ENCODE measurements at places on chromosomes 1 and 21.

- DNase-seq: peak; percentile 18
Measured at GRCh38 chr1:202112859-202113689, 9.6 kb upstream of the GPR37L1 start.

DNA sequence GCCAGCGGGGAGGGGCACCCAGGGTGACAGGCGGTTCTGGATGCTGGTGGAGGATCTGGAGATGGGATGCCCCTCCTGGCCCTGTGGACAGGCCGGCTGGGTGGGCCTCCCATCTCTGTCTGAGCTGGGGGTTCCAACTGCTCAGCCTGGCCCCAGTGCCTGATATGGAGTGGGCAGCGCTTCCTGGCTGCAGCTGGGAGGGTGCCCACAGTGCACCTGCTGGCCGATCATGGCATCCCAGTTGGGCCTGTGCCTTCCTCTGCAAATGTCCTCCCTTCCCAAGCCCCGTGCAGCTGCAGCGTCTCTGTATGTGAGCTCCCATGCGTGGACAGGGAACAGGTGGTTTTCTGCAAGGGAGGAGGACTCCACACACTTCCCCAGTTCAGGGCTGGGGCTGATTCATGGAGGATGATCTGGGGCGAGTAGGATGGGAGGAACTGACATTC is 2.1 kb downstream of the PFKL start:
- DNase-seq: no peak

GRCh38 chr1:203076031-203076511 is 9.7 kb downstream of the MYOG start:
- DNase-seq: peak; percentile 69

GRCh38 chr1:18079941-18080735 is 27.5 kb upstream of the IGSF21 start:
- DNase-seq: no peak

- no peak for DNase-seq
Measured at GRCh38 chr1:239221656-239222055, 164.7 kb upstream of the CHRM3 start.

DNA sequence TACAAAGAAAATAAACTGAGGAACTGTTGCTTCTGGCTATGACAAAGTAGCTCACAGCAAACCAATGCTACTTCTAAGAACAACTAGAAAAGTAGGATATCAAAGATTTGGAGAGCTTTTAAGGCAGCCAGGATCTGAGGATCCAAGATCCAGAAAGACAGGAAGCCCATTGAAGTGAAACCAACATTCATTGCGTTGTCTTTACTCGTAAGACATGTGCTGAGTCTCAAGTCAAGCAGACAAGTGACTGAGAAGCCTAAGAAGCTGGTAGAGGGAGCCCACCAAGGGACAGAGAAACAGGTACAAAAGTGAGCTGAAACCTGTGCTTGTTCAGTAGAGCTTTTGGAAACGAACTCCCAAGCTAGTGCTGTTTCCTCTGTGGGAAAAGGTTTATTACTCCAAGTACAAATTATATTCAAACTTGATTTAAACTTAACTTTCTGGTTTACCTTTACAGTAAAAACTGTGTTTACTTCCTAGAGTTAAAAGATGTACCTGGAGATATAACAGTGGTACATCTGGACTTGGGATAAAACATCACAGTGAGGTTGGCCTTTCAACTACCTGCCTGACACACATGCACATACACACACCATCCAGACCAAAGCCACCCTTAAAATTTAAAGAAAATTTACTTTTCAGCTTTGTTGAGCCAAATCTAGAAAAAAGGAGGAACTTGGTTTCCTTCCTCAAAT is 41.2 kb downstream of the NME7 start:
- no peak for DNase-seq

DNA sequence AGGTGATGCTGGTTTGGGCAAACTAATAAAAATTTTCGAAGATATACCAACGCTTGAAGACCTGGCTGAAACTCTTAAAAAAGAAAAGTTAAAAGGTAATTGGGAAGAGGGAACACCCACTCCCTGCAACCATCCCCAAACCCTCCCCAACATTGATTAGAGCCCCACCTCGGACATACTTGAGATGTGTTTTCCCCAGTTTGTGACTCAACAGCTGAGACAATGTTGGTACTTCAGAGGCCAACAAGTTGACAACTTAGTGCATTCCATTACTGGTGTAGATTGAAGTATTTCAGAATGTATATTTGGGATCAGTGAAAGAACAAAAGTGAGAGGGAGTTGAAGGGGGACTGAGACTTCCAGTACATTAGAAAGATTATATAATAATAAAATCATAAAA is 5.1 kb downstream of the IFI16 start:
- DNase-seq: no peak

DNA sequence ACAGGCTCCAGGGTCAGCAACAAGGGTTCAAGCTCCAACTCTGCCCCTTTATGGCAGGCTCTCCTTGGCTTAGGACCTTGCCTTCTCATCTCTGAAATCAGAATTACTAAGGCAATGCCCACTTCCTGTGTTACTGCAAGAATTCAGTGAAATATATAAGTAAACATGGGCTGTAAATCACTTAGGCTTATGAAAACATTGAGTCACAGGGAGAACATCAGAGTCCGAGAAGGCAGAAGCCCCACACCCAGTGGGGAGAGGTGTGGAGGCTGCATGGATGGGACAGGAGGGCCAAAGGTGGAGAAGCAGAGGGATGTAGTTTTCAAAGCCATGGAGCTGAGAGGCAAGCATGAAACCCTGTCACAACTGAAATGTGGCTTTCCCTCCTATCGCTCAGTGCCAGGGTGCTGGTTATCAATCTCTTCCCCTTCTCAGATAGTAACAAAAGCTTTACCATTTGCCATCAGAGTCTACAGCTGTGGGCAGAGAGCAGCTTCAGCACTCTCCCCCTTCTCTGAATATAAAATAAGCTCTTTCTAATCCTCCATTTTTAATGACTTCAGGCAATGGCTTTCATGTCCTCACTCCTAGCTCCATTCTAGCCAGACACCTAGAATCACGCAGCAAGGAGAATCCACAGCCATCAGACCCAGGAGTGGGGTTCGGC is 3.4 kb downstream of the RGS8 start:
- no peak for DNase-seq

GRCh38 chr1:199010492-199010891 is 371.7 kb downstream of the PTPRC start:
- DNase-seq: no peak

- no peak for DNase-seq
Measured at GRCh38 chr1:91124290-91124985, 102.6 kb upstream of the ZNF644 start.

DNA sequence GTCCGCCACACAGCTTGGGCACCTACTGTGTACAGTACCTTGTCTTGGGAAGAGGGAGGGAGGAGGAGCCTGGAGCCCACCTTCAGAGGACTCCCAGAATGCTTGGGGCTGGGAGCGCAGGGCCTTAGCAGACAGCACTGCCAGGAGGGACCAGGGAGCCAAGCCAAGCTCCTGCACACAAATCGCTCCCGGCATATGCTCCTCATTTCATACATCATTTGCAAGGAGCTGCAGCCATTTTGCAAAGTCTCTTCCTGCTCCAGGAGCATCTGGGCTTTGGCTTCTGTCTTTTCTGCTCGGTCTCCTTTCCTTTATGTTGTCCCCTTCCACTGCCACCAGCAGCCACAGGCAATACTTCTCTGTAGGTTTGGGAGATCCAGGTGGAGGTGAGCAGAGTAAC is 175.2 kb upstream of the ZC3H12A start:
- no peak for DNase-seq

- DNase-seq: peak; percentile 47
Measured at GRCh38 chr1:37995751-37996345, 6.0 kb upstream of the SF3A3 start.

GRCh38 chr1:243287123-243287460 is 31.3 kb downstream of the SDCCAG8 start:
- no peak for DNase-seq

DNA sequence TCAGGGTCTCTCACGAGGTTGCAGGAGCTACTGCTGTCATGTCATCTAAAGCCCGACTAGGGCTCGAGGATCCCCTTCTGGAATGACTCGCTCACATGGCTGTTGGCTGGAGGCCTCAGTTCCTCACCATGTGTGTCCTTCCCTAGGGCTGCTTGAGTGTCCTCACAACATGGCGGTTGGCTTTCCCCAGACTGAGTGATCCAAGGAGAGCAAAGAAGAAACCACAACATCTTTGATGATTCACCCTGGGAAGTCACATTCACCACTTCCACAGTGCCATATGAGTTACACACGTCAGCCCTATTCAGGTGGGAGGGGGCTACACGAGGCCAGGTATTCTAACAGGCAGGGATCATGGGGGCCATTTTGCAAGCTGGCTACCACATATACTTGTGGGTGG is 64.9 kb downstream of the FHAD1 start:
- no peak for DNase-seq

DNA sequence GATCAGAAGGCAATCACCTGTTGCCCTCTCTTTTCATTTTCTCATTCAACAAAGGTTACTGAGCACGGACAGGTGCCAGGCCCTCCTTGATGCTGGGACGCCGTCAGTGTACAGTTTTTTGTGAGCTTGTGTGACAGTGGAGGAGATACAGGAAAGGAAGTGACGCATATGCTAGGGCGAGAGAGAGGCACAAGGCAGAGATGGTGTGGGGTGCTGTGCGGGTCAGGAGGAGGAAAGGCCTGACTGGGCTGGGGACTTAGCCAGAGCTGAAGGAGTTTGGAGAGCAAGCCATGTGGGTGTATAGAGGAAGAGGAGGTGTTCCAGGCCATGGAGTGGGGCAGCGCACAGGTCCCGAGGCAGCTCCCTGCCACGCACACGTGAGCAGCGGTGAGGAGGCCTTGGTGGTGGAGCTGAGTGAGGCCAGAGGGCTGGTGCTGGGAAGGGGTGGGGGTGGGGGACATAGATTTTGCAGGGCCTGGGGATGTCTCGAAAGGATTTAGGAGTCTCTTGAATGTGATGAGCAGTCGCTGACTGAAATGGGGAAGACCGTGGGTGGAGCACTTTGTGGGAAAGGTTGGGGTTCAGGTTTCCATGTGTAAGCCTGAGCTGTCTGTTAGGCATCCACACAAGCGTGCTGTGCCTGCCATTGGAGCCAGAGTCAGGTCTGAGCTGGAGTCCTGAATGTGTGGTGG is 46.0 kb downstream of the TRAPPC10 start:
- no peak for DNase-seq

GRCh38 chr1:165639821-165640623 is 9.0 kb downstream of the MGST3 start:
- no peak for DNase-seq

DNA sequence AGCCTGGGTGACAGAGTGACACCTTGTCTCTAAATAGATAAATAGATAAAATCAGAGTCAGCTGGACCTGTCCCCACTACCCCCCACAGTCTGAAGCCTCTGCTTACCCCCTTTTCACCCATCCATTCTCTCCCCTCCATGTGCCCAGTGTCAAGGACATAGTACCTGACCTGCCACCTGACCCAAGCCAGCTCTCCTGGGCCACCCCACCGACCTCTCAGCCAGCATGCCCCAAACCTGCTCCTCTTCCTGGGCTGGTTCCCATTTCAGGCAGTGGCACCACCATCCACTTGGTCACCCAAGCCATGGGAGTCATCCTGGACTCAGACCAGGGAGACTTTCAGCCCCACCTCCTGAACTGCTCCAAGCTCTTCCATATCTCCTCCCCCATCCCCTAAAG is 28.2 kb downstream of the CITED4 start:
- DNase-seq: no peak

DNA sequence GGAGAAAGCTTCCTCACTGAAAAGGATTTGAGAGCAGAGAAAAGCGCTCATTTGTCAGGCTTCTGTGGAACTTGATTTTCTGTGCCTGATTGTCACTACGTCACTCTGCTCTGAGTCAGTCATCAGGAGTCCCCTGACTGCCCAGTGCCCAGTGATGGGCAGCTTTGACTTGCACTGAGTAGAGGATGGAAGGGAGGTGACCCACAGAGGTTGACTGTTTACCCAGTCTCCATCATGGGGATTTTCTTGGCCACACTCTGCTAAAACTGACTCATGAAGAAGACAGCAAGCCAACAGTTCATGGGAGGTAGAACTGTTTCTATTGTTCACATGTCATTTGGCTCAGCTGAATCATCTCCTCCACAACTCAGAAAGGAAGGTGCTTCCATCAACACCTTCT is 82.1 kb upstream of the DUSP10 start:
- no peak for DNase-seq

DNA sequence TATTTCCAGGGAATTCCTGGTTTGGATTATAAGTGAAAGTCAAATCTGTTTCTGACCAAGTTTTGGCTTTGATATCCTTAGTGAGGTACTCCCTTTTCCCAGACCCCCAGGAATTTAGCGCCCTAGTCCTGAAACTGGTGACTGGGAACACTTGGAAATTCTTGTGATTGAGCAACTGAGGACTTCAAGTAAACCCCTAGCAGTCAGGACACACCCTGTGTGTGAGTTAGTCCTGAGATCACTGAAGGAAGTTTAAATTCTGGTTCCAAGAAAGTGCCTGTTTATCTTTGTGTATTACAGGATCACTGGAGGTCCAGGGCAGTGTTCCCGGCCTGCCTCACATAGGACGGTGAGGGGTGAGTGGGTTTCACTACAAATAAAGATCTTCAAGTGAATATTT is 95.1 kb upstream of the F3 start:
- DNase-seq: no peak

GRCh38 chr1:160404094-160404493 is 3.7 kb downstream of the VANGL2 start:
- DNase-seq: no peak

GRCh38 chr1:64934878-64935275 is 31.5 kb downstream of the JAK1 start:
- DNase-seq: no peak

- peak; percentile 32 for DNase-seq
Measured at GRCh38 chr1:17030206-17030605, 18.5 kb upstream of the ATP13A2 start.

DNA sequence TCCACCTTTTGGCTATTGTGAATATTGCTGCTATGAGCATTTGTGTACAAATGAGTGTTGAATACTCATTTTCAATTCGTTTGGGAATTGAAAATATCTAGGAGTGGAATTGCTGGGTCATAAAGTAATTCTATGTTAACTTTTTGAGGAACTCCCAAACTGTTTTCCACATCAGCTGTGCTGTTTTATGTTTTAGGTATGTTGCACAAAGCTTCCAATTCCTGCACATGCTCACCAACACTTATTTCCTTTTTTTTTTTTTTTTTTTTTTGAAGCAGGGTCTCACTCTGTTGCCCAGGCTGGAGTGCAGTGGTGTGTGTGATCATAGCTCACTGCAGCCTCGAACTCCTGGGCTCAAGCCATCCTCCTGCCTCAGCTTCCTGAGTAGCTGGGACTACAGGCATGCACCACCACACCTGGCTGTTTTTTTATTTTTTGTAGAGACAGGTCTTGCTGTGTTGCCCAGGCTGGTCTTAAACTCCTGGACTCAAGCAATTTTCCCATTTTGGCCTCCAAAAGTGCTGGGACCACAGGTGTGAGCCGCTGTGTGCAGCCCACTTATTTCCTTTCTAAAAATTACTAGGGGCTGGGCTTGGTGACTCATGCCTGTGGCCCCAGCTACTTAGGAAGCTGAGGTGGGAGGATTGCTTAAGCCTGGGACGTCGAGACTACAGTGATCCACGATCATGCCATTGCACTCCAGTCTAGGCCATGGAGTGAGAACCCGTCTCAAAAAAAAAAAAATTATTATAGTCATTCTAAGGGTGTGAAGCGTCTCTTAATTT is 33.4 kb downstream of the TMCC2 start:
- no peak for DNase-seq

- no peak for DNase-seq
Measured at GRCh38 chr1:193322211-193322610, 135.8 kb upstream of the B3GALT2 start.

GRCh38 chr21:34126691-34127090 is 53.3 kb downstream of the MRPS6 start:
- DNase-seq: no peak

Measured in ELF-1 (cell line).